Stomach (tissue), 19 donors: ENCODE measurements at places on chromosomes 2 and 18. TPM values are rescaled to one million over a fixed set of nuclear protein-coding genes. Genes with fewer than 3 reads are reported as not detected.
A peak's percentile ranks its signal among the peaks of the same experiment; 100 is the strongest.

The TRIM54 gene
- total RNA-seq: not detected

DNA sequence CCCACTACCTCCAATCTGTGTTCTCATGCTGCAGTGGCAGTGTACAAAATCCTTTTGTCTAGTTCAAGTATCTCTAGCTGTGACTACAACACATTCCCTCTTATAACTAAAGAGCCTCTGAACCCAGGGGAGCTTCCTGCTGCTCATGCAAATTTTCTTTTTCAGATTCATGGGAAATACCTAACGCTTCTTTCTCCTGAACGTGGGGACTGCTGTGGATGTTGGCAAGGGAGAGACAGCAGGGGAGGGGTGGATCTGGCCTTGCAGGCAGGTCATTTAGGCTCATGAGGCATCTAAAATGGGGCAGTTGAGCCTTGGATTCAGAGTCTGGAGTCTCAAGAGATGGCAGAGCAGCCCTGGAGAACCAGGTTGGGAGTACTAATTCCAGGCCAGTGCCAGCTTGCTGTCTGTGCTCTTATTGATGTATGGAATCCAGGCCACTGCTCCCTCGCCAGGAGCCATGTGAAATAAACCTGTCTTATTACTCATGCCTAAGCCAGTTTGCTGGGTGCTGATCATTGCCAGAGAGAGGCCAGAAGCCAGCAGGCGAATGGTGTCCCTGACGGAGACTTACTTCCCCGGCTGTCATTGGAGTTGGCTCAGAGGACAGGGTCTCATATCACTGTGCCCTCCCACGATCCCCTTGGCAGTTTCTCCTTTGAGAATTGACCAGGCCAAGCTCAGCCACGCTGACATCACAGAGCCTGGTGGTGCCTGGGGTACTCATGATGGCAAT lies 29.2 kb upstream of the TNP1 start:
- no peak for DNase-seq

- peak; percentile 9 for DNase-seq
These were observed 13.1 kb upstream of the SATB2 start for GRCh38 chr2:199470672-199471442.

The ZNF804A gene
- total RNA-seq: 3.7 TPM

DNA sequence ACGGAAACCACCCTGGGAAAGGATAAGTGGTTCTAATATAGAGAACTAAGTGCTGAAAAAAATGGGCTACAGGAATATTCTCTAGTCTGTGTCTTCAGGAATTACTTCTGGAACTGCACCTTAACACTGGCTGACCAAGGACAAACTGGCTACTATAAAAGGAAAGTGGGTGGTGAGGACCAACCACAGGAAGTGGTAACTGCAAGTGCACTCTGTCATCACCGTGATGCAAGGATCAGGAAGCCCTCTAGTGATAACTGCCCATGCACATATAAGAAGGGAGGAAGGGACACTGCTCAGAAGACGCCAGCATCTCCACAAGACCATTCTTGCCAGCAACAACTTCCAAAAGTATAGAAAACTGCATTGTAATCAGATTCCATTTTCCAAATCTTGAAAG lies 424.4 kb upstream of the RGPD4 start:
- DNase-seq: no peak

DNA sequence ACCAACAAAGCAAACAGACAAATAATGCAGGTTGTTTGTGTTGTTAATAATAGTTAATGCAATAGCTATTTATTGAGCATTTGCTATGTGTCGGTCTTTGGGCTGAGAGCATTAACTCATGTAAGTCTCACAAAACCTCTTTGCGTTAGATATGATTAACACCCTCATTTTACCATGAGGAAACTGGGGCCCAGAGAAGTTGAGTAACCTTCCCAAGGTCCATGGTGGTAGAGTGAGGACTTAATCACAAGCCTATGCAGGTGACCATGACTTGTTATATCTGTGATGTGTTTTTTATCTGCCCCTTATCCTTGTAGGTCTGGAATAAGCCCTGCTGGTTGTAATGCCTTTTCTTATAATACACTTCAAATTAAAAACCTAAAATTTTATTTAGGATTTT lies 124.5 kb upstream of the FAM136A start:
- DNase-seq: no peak

The DSC3 gene
- not detected for total RNA-seq
